CD4-positive, alpha-beta T cell treated with Interleukin-2 at 100 ng/mL for 4 hours (primary cell): ENCODE measurements at places on chromosomes 5 and 9.

- DNase-seq, result no peak
Measured at GRCh38 chr9:121826711-121827110, 175.3 kb downstream of the DAB2IP start.

- no peak for DNase-seq
Measured at GRCh38 chr9:38281196-38281595, 111.3 kb upstream of the ALDH1B1 start.

DNA sequence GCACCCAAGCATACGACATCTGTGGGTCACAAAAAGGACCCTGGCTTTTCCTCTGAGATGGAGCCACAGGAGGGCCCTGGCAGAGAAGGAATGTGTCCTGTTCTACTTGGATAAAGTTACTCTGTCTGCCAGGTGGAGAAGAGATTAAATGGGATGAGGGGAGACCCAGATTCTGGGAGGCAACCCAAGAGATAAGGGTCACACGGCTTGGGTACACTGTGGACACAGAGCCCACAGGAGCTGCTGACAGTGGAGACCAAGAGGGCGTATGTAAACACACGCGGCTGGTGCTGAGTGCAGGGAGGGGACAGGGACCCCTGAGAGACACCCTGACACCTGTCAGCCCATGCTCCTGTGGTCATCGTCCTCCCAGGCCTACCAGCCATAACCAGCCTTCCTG is 6.2 kb downstream of the CDK20 start:
- no peak for DNase-seq

GRCh38 chr9:115300874-115301273 is 182.9 kb upstream of the TNC start:
- DNase-seq, result no peak

DNA sequence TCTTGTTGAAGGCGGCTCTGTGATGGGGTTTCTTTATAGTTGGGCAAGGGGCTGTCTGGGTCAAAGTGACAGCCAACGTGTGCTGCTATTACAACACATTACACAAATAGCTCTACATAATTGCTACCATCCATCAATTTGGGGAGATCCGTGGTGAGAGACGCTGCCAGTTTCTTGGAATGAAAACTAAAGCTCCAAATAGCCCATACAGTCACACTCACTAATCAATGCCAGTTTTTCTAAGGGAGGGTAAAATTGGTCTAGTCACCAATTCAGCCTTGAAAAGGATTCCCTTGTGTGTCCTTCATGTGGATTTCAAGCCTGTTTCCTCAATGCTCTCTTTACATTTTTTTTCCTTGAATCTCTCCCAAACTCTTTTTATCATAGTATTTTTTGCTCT is 343.3 kb upstream of the KLF4 start:
- DNase-seq, result no peak

GRCh38 chr5:116209166-116209565 is 124.3 kb downstream of the COMMD10 start:
- DNase-seq, result no peak

DNA sequence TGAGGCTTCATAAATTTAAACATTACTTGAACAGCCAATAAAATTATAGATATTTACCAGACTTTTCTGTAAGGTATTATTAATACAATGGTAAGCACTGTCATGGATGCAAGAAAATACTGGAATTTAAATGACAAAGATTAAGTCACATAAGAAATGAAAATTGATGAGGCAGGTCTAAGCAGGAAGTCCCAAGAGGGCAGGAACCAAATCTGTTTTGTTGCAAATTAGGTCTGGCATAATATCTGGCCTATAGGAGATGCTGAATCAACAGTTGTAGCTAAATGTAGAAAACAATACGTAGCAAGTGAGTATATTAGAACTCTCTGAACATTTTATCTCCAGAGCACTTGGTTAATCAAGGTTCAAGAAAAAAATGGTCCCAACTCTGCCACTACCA is 142.5 kb downstream of the EBF1 start:
- no peak for DNase-seq
